ENCODE measurements at places on chromosomes 6 and 20. TPM values are rescaled to one million over a fixed set of nuclear protein-coding genes. Genes with fewer than 3 reads are reported as not detected.

- no peak for DNase-seq
These were observed 507 bp upstream of the RIPPLY2 start for GRCh38 chr6:83852528-83853177.

DNA sequence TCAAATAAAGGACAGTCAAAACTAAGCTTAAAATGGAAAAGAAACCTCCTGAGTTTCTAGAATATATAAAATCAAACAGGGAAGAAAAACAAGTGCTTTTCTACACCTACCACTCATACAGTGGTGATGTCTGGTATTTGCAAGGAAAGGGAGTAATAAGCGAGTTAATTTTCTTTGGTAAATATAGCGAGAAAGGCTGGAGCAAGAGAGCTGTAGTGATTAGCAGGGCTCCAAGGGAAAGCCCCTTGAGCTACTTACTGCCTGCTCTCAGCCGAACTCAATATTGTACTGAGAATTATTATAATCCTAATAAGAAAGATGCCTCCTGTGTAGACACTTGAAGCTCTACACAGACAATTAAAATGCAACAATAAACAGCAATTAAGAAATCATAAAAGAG, 296.3 kb downstream of the LAMA2 start:
- no peak for DNase-seq

DNA sequence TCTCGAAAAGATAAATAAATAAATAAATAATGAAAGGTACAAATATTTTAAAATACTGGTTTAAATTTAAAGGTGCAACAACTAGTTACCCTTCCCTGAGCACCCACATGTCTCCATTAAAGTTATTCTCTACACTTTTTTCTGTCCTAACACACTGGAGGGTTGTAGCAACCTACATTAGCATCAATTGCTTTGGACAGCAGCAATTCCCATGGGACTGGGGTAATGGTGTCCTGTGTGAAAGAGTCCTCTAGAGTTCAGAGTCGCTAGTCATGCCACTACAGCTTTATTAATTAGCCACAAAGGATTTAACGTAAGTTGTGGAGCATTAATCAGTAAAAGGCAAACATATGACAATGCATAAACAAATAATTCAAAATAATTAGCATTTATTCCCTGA, 14.1 kb upstream of the CD24 start:
- DNase-seq = no peak

DNA sequence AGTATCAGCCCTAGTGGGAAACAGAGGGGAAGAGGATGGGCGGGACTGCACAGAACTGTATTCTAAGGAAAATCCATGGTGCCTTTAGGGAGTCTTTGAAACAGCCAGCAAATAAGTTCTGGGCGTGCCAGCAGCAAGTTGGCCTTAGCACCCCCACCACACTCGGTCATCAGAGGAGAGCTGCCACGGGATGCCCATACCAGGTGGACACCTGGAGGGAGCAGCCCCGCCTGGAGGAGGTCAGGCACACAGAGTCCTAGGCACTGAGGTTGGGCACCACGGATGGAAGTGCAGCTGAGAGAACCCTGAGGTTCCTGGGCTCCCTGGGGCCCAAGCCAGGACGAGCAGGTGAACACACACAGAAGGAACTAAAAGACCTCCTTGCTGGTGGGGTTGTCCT, 180.8 kb upstream of the PROKR2 start:
- no peak for DNase-seq

DNA sequence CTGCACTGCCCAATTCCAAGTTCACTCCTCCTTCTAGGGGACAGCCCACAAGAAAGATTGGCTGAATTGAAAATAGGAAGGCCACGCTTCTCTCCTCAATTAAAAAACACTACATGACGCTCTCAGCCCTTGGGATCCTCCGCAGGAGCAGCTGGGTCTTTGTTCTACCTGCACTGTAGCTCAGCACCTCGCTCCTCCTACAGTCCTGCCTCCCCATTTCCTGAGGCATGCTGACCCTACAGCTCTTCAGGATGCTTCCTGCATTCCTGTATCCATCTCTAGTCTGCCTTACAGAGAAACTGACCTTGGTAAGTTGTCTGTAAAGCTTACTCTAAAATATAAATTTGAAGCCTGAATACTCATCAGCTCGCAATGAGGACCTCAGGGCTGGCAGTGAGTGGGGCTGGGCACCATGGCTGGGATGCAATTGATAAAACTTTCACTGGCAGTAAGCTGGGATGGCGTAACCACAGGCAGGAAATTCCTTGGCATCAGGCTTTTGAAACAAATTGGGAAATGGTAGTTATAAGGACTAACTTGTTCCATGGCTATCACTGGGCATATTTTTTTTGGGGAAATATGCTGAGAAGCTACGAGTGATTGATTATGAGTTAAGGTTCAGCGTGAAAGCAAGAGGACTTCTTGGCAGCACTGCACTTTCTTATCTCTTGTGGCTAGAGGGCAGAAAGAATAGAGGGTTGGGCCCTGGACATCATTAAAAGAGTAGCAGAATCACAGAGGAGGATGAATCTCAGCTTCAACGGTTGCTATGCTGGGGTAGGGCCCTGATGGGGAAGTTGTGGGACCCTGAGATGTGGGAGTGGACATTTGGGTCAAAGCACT, 11.7 kb upstream of the SIRPB1 start:
- DNase-seq = no peak

DNA sequence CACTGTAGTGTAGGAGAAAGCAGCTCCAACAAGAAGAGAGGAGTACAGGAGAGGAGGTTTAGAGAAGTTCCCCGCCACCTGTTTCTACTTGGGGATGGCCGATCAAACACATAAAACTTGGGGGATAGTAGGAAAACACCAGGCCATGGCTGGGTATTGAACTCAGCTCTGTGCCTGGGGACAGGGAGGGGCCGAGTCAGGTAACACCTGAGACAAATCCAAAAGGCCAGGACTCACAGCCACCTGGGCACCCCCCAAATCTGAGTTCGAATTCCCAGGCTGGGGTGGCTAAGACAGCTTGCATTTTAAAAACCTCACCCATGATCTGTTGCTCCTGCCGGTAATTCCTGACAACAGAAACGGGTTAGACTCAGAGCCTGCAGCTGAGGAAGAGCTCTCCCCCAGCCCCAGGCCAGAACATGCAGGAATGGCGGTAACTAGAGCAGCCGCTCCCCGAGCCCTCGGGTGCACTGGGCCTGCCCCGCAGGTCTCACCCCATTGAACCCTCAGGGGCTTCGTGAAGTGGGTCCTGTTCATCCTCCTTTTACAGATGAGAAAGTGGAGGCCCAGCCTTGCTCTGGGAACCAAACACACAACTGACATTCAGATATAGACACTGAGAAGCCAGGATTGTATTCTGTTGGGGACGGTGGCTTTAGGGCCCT, 61.0 kb downstream of the TCP11 start:
- no peak for DNase-seq

- DNase-seq = peak; percentile 40
These were observed 790 bp downstream of the TOX2 start for GRCh38 chr20:43915211-43916072.

DNA sequence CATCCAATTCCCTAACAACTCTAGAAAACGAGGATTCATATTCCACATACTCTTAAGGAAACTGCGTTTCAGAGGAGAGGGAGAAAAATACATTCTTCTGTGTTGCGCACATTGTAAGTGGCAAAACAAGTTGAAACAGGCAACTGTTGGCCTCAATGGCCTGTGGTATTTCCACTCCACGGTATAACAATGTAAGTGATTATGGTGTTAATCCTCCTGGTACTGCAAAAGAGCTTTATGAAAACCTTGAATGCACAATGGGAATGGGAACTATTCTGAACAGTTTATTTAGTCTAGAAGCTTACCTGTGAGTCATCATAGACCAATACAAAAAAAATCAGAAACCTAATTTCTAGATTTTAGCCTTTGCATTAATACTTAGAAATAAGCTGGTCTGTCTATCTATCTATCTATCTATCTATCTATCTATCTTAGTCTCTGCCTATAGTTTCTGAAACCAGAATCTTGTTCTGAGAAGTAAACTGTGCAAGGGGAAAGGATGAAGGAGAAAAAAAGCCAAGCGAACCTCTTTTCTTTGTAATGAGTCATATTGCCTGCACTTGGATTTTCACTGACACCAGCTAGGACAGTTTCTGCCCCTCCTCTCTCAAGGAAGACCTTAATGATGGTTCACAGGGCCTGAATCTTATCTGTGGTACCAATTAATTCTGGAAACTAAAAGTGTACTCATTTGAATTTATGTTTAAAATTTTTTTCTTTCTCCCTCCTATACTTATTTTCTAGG, 101.5 kb downstream of the RNF144B start:
- DNase-seq = peak; percentile 26

DNA sequence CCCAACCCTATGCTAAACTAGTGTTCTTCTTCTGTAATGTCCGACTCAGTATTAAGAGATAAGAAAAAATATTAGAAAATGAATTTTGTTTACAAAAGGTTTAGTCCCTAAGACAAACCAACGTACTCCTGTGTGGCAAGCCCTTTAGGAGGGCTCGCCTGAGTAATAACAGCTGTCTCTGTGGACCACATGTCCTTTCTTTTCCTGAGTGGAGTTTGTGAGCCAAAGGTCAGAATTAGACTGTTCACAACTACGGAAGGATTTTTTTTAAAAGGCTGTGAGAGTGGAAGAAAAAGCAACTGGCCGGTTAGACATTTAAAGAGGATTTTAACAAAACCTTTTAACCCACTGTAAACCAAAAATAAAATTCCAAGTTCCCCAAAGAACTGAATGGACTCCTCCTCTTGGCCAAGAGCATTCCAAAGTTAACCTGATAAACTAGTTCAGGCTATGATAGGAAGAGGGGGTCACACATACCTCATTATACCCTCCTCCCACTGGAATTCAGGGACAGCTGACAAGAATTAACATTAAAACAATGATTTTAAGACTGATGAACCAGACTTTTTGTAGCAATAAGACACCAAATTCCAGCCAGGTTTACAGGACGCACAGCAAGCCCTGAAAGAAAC, 43.5 kb downstream of the FAM184A start:
- no peak for DNase-seq

DNA sequence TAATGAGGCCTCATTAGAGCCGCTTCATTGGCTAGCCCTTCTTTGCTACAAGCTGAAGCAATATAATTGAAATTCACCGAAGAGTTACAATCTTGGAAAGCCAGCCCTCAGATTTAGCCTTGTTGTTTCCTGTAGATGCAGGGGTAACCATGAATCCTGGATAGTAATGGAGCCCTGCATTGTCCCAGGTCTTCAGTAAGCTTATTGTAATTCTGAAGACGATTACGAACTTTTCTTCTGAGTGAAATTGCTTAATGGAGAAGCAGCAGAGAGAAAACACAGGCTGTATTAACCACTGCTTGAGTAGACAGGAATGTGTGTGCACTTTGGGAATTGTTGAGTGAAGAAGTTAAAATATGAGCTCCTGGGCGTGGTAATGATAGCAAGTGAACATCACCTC, 26.3 kb upstream of the NAA20 start:
- no peak for DNase-seq

- peak; percentile 73 for DNase-seq
These were observed 142.0 kb upstream of the PMEPA1 start for GRCh38 chr20:57851796-57852195.

GRCh38 chr20:13610184-13610583, 28.5 kb downstream of the TASP1 start:
- DNase-seq = no peak

- peak; percentile 51 for DNase-seq
These were observed 8.7 kb upstream of the MYBL2 start for GRCh38 chr20:43658069-43658722.

- no peak for DNase-seq
These were observed 268.8 kb downstream of the BTBD9 start for GRCh38 chr6:38370653-38371601.

DNA sequence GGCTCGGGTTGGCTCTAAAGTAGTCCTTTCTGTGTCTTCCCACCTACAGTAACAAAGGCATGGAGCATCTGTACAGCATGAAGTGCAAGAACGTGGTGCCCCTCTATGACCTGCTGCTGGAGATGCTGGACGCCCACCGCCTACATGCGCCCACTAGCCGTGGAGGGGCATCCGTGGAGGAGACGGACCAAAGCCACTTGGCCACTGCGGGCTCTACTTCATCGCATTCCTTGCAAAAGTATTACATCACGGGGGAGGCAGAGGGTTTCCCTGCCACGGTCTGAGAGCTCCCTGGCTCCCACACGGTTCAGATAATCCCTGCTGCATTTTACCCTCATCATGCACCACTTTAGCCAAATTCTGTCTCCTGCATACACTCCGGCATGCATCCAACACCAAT, 291.2 kb downstream of the ESR1 start:
- no peak for DNase-seq

GRCh38 chr6:150528648-150529285, 70.9 kb upstream of the PLEKHG1 start:
- peak; percentile 94 for DNase-seq

DNA sequence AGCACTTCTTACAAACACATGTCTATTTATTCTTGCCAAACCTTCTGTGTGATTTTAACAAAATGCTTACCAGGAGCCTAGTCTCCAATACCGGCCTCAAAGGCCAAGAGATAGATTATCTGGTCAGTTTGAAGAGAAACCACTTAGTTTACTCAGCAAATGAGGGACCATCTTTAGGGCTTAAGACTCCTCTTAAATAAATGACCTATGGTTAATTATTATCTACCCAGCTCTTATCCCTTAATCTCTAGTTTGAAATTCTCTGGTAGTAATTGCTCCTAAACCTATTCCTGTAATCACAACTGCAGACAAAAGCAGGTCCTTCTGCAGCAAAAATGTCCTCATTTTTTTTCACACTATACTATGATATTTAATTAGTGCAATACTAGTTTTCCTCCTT, 301.8 kb downstream of the KIF16B start:
- DNase-seq = no peak

DNA sequence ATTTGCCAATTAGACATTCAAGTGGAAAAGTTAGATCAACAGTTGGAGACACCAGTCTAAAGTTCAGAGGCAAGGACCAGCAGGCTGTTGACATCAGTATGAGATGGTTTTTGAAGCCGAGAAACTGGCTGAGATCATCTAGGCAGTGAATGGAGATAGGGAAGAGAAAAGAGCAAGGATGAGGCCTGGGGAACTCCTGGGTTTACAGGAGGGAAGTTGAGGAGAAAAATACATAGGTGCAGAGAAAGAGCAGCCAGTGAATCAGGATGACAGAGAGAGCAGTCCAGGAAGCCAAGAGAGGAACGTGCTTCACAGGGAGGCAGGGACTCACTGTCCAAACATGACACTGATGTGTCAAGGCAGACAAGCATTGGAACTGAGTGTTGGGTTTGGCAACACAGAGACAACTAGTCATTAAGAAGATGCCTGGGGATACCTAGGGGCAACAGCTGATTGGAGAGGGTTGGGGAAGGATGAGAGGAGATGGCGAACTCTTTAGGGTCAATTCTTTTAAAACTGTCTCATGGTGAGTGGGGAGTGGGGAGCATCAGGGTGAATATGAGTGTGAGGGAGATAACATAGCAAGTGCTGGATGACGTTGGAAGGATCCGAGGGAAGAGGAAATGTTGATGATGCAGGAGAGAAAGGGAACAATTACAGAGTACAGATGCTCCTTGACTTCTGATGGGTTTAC, 13.2 kb upstream of the SALL4 start:
- no peak for DNase-seq

TJAP1 gene
- total RNA-seq = 16.9 TPM

TMC2 gene
- total RNA-seq = not detected

HTR1B gene
- total RNA-seq = not detected

TP53TG5 gene
- total RNA-seq = not detected

TSBP1 gene
- total RNA-seq = not detected

DDO gene
- 1.2 TPM for total RNA-seq

LY6G6D gene
- total RNA-seq = not detected

ZKSCAN4 gene
- 2.9 TPM for total RNA-seq
